ENCODE measurements at places on chromosomes 12 and 14.
A peak's percentile ranks its signal among the peaks of the same experiment; 100 is the strongest.

DNA sequence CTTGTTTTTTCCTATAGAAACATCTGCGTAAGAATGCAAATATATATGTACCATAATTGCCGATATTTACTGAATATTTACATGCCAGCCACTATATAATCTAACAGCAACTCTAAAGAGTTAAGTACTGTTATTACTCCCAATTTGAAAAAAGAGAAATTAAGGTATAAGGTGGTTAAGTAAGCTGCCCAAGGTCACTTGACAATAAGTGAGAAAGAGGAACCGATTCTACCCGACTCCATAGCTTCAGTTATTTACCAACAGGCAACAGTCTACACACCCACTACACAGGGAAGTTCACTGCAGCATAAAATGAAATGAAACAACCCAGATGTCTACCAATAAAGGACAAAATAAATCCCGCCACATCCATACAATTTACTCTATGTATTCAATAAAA lies 1.1 kb downstream of the MIS18BP1 start:
- DNase-seq, result peak; percentile 71

DNA sequence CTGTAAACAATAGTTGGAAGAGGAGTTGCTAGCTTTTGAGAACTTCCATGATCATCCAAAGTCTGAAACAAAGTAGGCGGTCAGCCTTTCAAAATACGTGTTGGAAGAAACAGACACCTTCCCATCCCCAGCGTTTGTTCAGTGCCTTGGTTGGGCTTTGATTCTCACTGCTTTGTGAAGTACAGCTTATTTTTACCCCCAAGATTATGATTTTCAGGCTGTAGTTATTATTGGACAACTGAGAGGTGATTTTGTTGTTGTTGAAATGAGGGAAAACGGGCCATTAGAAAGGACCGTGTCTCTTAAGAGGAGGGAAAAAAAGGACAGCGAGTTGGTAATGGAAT lies 921 bp upstream of the CEP83 start:
- DNase-seq, result no peak

- no peak for DNase-seq
Observed at GRCh38 chr14:101494826-101495225, 66.5 kb upstream of the DIO3 start.

GRCh38 chr12:20524113-20524512 lies 155.8 kb downstream of the PDE3A start:
- DNase-seq, result no peak

DNA sequence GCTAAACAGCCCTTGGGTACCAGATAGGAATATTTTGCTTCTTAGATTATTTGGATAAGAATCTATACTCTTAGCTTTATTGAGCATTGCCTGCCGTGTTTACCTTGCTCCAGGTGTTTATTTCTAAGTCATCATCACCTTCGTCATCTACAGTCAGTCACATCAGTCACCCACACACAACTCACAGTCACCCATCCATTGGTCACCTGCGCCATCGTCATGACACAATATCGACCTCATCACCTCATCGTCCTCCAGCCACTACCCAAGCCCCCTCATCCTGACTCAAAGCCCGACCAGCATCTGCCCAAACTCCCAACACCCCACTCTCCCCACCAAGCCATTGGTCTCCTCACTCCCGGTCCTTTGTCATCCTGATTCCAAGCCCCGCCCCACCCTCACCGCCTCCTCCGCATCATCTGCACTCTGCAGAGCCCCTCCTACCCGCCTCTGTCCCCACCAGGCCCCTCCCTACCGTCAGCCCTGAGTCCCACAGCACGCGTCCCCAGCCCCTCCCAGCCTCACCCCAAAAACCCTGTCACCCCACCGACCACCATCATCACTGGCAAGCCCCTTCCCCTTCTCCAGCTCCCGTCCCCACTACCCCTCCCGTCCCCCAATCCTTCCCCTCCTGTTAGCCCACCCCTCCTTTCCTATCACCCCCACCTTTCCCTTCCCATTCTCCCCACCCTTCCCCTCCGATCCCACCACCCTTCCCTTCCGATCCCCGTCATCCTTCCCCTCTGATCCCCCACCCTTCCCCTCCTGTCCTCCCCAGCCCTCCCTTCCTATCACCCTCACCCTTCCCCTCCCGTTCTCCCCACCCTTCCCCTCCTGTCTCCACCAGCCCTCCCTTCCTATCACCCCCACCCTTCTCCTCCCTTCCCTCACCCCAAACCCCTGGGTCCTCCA lies 9.8 kb downstream of the DLK1 start:
- DNase-seq, result no peak

DNA sequence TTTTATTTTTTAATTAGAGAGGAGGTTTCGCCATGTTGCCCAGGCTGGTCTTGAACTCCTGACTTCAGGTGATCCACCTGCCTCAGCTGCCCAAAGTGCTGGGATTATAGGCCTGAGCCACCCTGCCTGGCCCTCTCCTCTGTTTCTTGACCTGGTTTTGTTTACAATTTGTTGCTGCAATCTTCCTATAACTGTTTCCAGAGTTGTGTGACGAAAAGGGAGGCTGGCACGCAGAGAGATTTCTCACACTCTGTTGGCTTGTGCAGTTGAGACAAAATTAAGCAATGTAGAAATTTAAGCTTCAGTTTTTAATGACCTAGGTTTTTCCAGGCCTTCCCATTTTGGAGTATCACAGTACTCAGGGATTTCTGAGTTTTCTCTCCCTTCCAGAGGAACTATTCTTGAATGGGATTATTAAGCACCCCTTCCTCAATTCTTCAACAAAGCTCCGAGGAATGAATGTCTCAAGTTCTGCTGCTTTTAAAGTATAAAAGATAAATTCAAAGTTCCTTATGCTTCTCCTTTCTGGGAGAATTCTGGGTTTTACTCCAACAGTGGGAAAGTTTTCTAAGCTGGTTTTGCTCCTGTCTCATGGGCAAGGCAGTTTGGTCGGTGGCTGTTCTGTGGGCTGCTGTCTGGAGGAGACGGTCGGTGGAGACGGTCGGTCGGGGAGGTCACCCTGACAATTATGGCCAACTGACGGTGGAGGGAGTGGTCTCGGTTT lies 20.4 kb upstream of the FOS start:
- DNase-seq, result no peak

GRCh38 chr12:89574736-89575208 lies 48.9 kb upstream of the POC1B start:
- no peak for DNase-seq

GRCh38 chr12:104858611-104859543 lies 99.2 kb downstream of the SLC41A2 start:
- DNase-seq, result no peak

- no peak for DNase-seq
Observed at GRCh38 chr12:132396657-132397056, 67.3 kb upstream of the GALNT9 start.

GRCh38 chr12:132307976-132308852 lies 21.2 kb downstream of the GALNT9 start:
- no peak for DNase-seq

GRCh38 chr14:94748667-94749347 lies 21.1 kb downstream of the GSC start:
- DNase-seq, result no peak

DNA sequence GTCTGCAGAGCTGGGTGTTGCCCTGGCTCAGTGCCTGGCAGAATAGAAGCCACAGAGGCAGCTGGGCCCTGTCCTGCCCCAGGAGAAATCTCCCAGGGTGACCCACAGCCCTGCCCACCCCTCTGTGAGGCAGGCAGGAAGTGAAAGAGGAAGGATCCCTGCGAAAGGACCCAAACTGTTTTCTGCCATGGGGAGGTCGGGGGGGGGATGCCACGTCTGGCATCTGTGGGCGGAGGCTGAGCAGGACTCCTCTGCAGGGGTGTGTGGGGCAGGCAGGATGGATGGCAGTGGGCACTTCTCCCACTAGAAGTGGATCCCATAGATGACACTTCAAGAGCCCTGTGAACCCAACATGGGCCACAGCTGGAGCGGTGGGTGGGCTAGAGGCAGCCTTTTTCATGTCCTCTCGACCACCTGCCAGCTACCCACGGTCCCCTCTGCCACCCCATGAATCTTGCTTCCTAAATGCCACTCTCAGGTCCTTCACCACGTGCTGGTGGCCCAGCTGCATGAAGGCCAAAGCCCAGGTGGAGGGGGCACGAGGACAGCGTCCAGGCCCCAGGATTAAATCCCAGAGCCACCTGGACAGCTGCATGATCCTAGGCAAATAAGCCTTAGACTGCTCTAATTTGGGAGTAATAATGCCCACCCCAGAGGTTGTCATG lies 3.6 kb downstream of the PAPLN start:
- peak; percentile 26 for DNase-seq

- DNase-seq, result peak; percentile 63
Observed at GRCh38 chr14:90820958-90821357, 4.7 kb upstream of the TTC7B start.

DNA sequence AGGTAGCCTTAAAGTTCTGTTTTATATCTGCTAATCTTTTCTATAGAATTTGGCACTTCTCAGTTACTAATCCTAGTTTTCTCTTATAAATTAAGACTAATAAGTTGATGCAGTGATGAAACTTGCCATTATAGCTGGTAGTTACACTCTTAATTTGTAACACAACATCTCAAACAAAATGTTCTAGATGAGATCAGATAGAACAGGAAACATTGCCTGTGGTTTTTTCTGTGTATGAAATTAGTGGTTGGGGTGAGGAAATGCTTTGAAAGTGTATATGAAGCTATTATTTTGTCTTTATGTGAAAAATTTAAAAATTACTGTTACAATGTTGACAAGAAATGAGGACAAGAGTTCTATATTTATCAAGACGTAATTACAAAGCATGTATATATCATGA lies 91.9 kb downstream of the PCNX1 start:
- DNase-seq, result peak; percentile 12

DNA sequence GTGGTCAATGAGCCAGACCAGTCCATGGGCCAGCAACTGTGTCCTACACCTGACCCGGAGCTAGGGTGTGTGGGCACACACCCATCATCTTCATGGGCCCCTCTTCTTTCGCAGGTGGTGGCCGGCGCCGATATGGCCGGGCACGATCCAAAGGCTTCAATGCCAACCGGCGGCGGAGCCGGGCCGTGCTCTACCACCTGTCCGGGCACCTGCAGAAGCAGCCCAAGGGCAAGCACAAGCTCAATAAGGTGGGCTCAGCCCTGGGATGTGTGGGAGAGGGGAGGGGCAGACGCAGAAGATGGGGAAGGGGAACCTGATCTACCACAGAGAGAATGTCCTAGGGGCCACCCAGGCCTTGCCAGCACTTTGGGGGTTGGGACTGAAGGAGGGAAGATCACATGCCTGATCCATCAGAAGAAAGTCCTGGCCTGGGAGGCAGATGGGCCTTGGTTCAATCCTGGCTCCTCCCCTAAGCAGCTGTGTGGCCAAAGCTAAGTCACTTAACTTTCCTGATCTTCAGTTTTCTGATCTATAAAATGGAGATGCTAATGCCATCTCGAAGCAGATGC lies 3.8 kb downstream of the KCNH3 start:
- DNase-seq, result no peak

DNA sequence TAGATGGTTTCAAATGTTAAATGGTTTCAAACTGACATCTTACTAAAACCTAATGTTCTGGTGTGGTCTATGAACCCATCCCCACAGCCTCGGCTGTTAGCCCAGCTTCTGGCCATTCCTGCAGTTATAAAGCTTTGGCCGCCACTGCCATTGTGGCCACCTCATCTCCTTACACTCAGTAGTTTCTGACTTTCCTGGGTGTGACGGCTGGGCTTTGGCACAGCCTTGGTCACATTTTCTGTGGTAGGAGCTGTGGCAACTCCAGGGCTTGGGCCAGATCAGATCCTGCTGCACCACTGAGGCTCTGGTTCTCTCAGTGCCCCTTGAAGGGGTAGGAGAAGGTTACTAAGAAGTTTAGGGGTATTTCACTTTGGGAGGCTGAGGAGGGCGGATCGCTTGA lies 84.2 kb upstream of the STXBP6 start:
- DNase-seq, result no peak

GRCh38 chr12:51306507-51306906 lies 17.5 kb downstream of the BIN2 start:
- no peak for DNase-seq

GRCh38 chr14:88422919-88423650 lies 37.6 kb downstream of the SPATA7 start:
- no peak for DNase-seq

- DNase-seq, result no peak
Observed at GRCh38 chr12:59452746-59453145, 143.1 kb upstream of the SLC16A7 start.

GRCh38 chr14:54698966-54699530 lies 132.1 kb downstream of the SAMD4A start:
- DNase-seq, result no peak

DNA sequence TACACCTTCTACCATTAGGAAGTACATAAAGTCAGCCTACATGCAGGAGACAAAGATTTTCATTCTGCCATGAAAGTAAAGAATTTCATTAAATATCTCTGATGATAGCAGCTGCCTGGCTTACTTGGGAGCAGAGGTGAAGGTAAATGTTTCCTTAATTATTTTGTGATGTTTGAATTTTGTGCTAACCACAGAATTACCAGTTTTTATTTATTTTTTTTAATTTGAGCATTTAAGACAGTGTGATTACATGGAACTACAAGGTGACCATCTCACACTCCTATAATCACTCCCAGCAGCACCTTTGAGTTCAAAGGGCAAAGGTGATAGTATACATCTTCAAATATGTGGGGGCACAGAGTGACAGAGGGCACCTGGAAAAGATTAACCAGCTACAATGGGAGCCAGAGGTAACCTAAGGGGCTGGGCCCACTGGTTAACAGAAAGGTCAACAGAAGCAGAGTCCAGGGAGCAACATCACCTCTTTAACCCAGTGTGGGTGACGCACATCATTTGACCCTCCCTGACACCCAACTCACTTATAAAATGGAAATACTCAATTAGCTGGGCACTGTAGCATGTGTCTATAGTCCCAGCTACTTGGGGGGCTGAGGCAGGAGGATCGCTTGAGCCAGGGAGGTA lies 65.0 kb downstream of the GCH1 start:
- no peak for DNase-seq

- no peak for DNase-seq
Observed at GRCh38 chr12:44717612-44718011, 158.5 kb downstream of the NELL2 start.

- DNase-seq, result no peak
Observed at GRCh38 chr12:21771311-21771710, 3.2 kb downstream of the KCNJ8 start.

DNA sequence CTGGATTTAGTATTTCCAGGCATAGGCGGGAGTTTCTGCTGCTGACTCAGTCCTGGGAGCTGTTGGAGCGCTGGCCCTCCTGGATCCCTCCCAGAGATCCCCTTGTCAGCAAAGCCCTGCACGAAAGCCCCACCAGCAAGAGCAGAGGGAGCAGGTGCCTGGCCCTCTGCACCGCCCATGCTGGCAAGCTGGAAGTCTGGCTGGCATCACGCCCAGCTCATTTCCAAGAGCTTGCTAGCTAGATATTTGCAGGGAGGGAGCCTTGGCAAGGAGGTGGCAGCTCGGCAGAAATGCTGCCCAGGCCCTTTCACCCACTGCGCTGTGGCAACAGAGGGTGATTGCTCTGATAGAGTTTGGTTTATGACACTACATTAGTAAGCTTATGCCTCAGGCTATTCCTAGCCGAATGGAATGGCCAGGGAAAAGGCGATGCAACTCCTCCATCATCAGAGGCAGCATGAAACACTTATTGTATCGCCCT lies 193.9 kb downstream of the EMP1 start:
- DNase-seq, result no peak

- DNase-seq, result no peak
Observed at GRCh38 chr12:79357048-79357447, 333.7 kb downstream of the PAWR start.

GRCh38 chr14:104168603-104169002 lies 30.2 kb downstream of the KIF26A start:
- DNase-seq, result no peak
